Cerebellar nuclear complex (tissue), 1 donor: ENCODE measurements at places on chromosomes 3 and 15.

GRCh38 chr3:187994221-187995042 is 159.5 kb upstream of the LPP start:
- no peak for DNase-seq

GRCh38 chr15:68819495-68820294 is 1.0 kb downstream of the ANP32A start:
- DNase-seq, result no peak

DNA sequence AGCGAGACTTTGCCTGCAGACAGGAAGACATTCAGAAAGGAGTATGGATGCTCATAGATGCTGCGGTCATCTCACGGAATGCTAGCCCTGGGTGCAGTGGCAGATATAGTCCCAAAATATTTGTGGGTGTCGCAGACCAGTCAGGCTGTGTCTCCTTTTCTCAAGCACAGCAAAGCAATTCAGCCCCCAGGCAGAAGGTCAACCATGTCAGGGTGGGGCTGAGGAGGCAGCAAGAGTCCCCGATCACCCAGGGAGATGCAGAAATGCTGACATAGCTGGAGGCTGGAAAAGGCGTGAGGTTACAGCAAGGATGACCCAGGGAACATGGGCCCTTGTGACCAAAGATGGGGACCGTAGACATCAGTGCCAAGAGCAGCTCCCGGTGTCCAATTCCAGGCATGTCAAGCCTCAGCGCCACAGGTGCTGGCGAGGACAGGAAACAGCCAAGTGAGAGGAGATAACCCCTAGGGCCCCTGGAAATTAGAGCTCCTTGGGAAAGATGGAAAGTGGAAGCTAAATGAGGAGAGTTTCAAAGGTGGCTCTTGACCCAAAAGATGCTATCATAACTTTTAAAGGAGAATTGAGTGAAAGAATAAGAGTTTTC is 81.2 kb upstream of the ABHD17C start:
- no peak for DNase-seq

DNA sequence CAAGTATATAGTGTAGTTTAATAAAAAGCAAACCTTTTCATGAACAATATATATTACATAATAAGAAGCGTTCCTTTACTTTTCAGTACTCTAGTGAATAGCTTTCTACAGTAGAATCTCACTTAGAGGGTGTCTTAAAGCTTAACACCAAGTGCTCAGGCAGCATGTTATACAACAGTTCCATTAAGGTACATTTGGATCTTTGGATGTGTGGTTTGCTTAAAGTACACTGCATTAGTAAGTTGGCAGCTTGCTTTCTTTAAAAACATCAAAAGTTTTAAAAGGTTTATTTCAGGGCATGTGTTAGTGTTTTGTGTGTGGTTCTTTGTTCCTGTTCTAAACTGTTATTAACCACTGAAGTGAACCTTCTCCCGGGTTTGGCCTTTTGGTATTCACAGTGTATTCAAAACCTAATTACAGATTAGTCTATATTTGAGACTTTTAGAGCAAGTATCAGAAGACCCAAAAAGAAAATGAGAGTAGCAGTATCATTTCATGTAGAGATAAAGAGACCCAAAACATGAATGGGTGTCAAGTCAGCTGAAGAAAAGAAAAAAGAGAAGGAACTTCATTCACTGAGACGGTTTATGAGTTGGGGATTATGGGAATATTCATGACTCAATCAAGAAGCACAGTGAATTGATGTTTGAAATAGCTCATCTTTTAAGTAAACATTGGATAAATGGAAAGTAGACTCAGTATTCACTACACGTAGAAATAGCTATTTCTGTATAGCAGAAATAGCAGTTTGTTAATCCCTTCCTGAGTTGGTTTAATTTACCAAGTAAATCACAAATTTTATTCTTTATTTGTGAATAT is 93.9 kb downstream of the OPA1 start:
- no peak for DNase-seq

GRCh38 chr3:155661760-155662159 is 83.1 kb downstream of the PLCH1 start:
- DNase-seq, result no peak

DNA sequence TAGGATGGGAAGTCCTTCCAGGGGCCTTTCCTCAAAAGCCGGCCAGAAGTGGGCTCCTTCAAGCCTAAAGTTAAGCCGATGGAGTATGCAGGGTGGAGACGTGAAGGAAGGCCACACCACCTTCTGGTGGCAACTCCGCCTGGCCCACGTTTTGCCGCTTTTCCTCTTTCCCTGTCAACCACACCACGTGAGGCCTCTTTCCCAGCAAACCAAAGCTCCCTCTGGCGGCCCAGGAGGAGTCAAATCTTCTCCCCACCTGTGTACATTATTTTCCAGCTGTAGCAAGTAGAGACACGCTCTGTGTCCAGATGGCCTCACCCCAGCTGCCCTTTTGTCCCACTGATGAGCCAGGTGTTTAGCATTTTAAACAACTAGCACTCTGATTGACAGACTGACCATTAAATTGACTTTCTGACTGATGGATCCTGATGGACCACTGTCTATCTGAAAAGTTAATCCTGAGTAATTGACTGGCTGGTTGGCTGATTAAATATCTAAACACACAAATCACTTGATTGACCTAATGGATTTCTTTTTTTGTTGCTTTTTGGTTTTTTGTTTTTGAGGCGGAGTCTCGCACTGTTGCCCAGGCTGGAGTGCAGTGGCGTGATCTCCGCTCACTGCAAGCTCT is 59.6 kb upstream of the ZBTB38 start:
- DNase-seq, result no peak

DNA sequence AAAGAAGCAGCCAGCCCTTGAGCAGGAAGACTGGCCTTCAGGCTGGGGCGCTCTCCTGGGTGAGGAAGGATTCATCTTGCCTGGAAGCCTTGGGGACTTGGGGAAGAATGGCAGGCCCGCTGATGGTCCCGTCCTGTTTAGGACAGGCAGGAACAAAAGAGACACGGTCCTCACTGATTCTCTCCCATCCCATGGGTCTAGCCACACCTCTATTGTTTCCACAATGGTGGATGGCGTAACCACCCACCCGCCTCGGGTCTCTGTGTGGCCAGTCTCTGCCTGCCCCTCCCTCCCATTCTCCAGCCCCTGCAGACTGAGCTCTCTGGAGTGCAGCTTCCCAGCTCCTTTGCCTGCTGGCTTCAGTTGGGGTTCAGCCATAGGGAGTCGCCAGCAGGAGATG is 284.3 kb downstream of the UACA start:
- DNase-seq, result no peak

GRCh38 chr15:62277816-62278394 is 112.8 kb upstream of the C2CD4B start:
- DNase-seq, result no peak

DNA sequence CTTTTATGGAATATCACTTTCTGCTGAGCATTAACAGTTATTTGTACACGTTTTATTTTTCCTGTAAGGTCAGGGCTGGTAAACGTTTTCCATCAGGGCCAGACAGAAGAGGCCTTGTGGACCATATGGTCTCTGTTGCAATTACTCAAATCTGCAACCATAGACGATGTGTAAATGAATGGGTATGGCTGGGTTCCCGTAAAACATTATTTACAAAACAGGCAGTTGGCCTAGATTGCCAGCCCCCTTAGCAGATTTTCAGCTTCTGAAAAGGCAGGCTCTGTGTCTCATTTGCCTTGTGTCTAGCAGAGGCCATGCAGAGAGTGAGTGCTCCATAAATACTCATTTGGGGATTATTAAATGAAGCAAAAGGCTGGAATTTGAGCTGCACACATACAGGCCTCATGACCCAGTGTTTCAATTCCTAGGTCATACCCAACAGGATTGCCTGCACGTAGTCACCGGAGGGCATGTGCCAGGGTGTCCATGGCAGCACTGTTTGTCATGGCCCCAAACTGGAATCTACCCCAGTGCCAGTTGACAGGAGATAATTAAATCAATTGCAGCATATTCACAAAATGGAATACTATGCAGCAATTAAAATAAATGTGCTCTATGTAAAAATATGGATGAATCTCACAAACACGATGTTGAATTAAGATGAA is 51.3 kb downstream of the GPD1L start:
- no peak for DNase-seq

- no peak for DNase-seq
These were observed 28.5 kb downstream of the TRIM42 start for GRCh38 chr3:140706360-140706759.

DNA sequence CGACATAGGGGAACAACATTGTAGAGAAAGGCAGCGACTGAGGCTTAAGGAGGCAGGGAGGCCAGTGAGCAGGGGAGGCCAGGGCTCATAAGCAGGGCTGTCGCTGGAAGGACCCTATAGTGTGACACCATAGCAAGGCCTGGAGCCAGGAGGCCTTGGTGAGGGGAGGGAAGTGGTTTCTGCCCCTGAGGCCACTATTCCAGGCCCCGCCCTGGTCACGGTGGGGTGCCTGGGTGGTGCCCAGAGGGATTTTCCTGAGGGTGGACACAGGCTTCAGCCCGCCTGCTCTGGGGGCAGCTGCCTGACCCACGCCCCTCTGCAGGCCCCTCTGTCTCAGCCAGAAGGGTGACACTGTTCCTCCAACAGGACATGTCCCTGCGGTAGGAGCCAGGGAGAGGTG is 147.8 kb upstream of the IQSEC1 start:
- no peak for DNase-seq

DNA sequence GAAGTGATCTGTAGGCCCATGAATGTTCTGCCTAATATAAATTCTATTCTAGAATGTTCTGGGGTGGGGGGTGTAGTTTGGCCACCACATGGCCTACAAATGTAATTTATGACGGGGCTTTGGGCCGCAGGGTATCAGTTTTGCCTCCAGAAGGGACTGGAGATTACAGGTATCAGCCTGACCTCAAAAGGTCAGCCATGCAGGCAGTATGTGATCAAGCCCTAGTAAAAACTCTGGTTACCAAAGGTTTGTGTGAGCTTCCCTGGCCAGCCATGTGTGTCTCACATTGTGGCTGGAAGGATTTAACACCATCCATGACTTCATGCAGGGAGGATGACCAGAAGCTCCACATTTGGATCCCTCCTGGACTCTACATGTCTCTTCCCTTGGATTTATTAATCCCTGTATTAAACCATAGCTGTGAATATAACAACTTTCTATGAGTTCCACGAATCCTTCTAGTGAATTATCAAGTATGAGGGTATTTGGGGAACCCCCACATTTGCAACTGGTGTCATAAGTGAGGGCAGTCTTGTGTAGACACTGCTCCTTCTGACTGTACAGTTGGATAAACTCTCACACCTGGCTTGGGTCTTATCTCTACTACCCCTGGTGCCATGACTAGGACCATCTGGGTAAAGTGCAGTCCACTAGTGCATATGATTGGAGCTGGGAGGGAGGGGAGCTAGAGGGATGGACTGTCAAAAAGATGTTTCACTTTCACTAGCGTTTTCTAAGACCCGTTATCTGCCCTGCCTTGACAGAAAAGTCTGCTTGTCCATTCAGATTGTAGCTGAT is 50.0 kb upstream of the RFX7 start:
- no peak for DNase-seq

- DNase-seq, result no peak
These were observed 113.3 kb downstream of the IQSEC1 start for GRCh38 chr3:12959838-12960378.

GRCh38 chr15:100592898-100593297 is 9.1 kb downstream of the LINS1 start:
- no peak for DNase-seq

DNA sequence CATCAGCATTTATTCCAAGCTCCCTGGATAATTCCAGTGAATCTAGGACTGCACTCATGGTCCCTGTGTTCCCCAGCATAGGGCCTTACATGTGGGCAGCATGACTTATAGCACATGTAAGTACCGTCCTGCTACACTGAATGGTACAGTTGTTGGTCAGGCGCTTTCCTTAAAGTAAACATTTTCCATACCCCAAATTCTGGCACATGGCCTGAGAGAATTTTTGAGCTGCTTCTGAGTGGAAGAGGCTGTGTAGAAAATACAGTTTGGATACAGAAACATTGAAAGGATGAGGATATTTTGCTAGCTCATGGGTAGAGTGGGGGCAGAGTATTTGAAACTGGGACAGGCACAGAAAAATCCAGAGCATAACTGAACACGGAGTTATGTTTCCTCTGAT is 27.6 kb downstream of the CORO2B start:
- DNase-seq, result no peak

- no peak for DNase-seq
These were observed 460.0 kb upstream of the RARB start for GRCh38 chr3:24968036-24968435.

DNA sequence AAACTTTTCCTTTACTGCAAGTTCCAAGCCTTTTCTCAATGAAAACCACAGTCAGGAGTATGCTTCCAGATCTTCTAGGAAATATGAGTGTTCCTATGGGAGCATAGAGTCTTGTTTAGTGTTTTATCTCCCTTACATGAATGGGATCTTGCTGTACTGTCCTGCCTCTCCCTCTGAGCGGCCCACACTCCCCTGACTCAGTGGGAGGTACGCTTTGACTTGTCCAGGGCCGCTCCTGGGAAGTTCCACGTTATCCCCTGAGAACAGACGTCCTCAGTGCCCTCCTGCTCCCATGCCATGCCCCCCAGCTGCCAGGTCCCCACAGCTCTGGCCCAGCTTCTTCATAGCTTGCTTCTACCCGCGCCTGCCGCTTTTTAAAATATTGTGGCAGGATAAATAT is 28.9 kb upstream of the VPS33B start:
- DNase-seq, result no peak

DNA sequence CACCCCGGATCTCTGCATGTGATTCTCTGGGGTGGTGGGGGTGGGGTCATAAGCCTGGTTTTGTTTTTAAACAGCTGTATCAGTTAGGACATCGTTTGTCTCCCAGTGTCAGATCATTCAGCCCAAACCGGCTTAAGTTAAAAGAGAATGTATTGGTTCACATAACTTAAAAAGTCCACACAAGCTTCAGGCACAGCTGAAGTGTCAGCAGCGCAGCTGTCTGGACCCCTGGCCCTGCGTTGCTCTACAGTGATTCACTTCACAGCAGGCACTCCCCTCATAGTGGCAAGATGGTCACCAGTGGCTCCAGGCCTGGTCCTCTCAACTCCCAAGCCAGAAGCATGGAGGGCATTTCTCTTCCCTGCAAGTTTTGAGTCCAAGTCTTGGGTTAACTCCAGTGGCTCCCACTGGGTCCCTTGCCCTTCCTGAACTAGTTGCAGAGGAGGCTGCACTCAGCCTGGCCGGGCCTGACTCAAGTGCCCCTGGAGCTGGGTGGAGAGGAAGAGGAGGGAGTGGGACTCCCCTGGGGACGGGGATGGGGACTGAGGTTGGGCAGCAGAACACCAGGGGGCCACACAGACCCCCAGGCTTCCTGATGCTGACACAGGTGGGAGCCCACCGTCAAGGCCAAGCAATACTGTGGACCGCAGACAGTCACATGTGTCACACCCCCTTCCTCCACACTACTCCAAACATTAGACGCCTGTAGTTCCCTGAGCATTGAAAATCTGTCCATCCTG is 28.9 kb upstream of the GP9 start:
- DNase-seq, result no peak

DNA sequence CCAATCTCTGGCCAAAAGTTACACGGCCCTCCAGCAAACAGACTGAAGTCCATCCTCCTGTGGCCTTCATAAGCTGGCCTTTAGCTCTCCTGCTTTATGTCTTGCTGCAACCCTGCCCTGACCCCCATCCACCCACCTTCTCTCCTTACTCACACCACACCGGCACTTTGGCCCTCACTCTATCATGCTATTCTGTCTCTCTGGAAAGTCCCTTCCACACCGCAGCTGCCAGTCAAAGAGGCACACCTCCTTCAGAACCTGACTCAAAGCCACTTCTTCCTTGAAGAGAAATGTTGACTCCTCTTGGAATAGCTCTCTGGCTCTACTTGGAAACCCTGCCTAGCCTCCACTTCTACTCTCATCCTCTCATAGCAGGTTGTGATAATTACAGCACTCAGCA is 4.5 kb downstream of the GPR156 start:
- no peak for DNase-seq
